ENCODE measurements at places on chromosomes 5 and 9. TPM values are rescaled to one million over a fixed set of nuclear protein-coding genes. Genes with fewer than 3 reads are reported as not detected.

Gene RETREG1
- not detected for polyA plus RNA-seq

DNA sequence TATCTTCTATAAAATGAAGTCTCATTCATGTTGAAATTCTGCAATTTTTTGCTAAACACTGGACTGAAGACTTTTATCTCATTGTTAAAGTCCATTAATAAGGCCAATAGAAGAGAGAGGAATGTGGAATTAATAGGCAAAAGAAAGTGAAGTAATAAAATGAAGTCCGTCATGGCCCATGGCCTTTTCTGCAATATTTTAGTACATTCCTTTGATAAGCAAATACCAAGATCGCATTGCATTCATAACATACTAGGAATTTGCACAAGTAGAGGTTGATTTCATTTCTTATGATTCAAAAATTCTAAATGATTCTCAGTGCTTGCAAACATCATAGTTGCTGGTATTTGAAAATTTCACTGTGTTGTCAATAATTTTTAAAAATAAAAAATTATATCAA is 664.0 kb downstream of the NR2F1-AS1 start:
- H3K27me3 ChIP-seq, result no peaks in the 10 kb centered on the region
- no peak for DNase-seq
- H3K4me3 ChIP-seq, result no peak overlapping the region
- H3K27ac ChIP-seq, result no peak overlapping the region
- no peaks in the 10 kb centered on the region for H3K4me1 ChIP-seq

- H3K4me1 ChIP-seq, result peaks cover 27% of the 10 kb centered on the region
- no peaks in the 10 kb centered on the region for H3K27me3 ChIP-seq
- DNase-seq, result peak; percentile 38
- H3K4me3 ChIP-seq, result no peak overlapping the region
Observed at GRCh38 chr5:73540192-73540591, 25.2 kb downstream of the ANKRA2 start.

- H3K4me3 ChIP-seq, result no peak overlapping the region
- no peaks in the 10 kb centered on the region for H3K36me3 ChIP-seq
- H3K27ac ChIP-seq, result no peak overlapping the region
- peaks cover 8% of the 10 kb centered on the region for H3K4me1 ChIP-seq
- DNase-seq, result no peak
Observed at GRCh38 chr5:111772456-111773122, 15.6 kb upstream of the NREP start.

DNA sequence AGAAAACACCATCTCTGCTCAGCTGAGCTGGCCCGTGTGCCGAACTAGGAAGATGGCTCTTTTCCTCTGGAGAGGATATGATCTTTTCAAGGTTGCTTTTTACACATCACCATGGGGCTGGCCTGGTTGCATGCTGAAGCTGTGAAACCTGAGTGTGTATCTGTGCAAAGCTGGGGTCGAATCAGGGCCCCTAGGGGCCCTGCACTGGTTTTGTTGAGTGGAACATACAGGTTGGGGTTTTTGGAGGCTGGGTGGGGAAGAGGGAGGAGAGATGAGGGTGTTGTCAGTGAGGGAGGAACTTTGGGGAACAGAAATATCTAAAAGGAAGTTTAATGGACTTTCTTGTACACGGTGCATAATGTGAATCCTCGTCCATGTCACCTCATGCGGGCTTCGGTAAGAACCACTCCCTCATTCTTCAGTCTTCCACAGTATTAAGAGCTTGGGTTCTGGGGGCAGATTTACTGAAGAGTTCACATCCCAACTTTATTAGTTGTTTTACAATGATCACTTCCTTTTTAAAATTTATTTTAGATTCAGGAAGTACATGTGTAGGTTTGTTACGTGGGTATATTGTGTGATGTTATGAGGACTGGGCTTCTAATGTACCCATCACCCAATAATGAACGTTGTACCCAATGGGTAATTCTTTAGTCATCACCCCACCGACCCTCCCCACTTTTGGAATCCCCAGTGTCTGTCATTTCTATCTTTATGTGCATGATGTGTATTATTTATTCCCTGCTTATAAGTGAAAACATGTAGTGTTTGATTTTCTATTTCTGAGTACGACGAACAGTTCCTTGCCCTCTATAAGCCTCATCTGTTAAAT is 238.2 kb downstream of the NR3C1 start:
- H3K27ac ChIP-seq, result no peak overlapping the region
- no peaks in the 10 kb centered on the region for H3K36me3 ChIP-seq
- no peaks in the 10 kb centered on the region for H3K4me1 ChIP-seq
- H3K27me3 ChIP-seq, result no peaks in the 10 kb centered on the region

Gene NFIB
- 23.4 TPM for polyA plus RNA-seq

DNA sequence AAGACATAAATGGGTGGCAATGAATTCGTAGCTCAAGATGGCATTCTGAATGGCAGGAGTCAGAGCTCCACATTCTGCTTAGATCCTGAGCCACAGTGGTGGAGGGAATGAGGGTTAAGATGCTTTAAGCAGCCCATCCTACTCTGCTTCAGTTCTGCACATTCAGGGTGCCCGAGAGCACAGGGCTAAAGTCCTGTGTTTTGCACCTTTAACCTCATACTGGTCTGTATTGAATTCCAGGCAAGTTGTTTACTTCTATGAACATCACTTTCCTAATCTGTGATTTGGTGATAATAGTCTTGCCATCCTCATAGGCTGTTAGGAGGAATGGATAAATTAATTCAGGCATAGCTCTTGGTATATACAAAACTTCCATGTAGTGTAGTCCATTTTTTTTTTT is 321.6 kb upstream of the CD180 start:
- H3K36me3 ChIP-seq, result no peaks in the 10 kb centered on the region
- H3K4me3 ChIP-seq, result no peak overlapping the region
- no peak overlapping the region for H3K27ac ChIP-seq
- H3K27me3 ChIP-seq, result no peaks in the 10 kb centered on the region
- DNase-seq, result no peak

- no peak overlapping the region for H3K27ac ChIP-seq
- H3K4me3 ChIP-seq, result no peak overlapping the region
- H3K36me3 ChIP-seq, result peaks cover 14% of the 10 kb centered on the region
- H3K27me3 ChIP-seq, result no peaks in the 10 kb centered on the region
Observed at GRCh38 chr5:16787278-16787677, 148.8 kb downstream of the MYO10 start.

- no peak overlapping the region for H3K4me3 ChIP-seq
- peaks cover 3% of the 10 kb centered on the region for H3K27me3 ChIP-seq
- no peaks in the 10 kb centered on the region for H3K4me1 ChIP-seq
Observed at GRCh38 chr5:150246835-150247234, 42.7 kb downstream of the CAMK2A start.

Data from endothelial cell of umbilical vein (primary cell).